ENCODE measurements at places on chromosomes 5 and 9. TPM values are rescaled to one million over a fixed set of nuclear protein-coding genes. Genes with fewer than 3 reads are reported as not detected.

Gene ACSL6
- 2.3 TPM for total RNA-seq

Gene RORB
- total RNA-seq: 1.2 TPM

GRCh38 chr5:72596956-72597355, 89.7 kb upstream of the ZNF366 start:
- DNase-seq: no peak
- peaks cover 2% of the 10 kb centered on the region for H3K4me1 ChIP-seq
- H3K27me3 ChIP-seq: no peaks in the 10 kb centered on the region

- no peak overlapping the region for H3K27ac ChIP-seq
- no peak for DNase-seq
- no peaks in the 10 kb centered on the region for H3K27me3 ChIP-seq
- H3K36me3 ChIP-seq: no peaks in the 10 kb centered on the region
- no peaks in the 10 kb centered on the region for H3K4me1 ChIP-seq
Observed at GRCh38 chr5:27241564-27242257, 203.3 kb upstream of the CDH9 start.

GRCh38 chr5:68007451-68007850, 208.1 kb upstream of the PIK3R1 start:
- peak; percentile 69 for DNase-seq
- H3K4me3 ChIP-seq: no peak overlapping the region
- H3K36me3 ChIP-seq: no peaks in the 10 kb centered on the region
- H3K27me3 ChIP-seq: no peaks in the 10 kb centered on the region
- no peak overlapping the region for H3K27ac ChIP-seq
- no peaks in the 10 kb centered on the region for H3K4me1 ChIP-seq

- no peak overlapping the region for H3K27ac ChIP-seq
- no peaks in the 10 kb centered on the region for H3K27me3 ChIP-seq
- no peaks in the 10 kb centered on the region for H3K36me3 ChIP-seq
- DNase-seq: no peak
- no peak overlapping the region for H3K4me3 ChIP-seq
- no peaks in the 10 kb centered on the region for H3K4me1 ChIP-seq
Observed at GRCh38 chr5:40029711-40030495, 605.1 kb upstream of the DAB2 start.

DNA sequence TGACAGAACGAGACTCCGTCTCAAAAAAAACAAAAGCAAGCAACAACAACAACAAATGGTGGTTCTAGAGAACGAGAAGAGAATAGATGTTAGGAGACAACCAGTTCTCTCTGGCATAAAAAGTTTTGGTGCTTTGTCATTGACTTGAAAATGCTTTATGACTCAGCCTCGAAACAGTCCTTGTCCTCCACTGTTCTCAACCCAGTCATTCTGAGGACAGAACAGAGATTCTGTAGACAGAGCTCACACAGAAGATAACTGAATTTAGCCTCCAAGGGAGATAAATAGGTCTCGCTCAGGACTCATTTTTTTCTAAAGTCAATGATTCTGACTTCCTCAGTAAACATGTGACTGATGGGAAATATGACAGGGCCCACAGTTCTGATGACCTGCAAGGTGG, 76.0 kb upstream of the FSTL4 start:
- H3K4me3 ChIP-seq: no peak overlapping the region
- no peaks in the 10 kb centered on the region for H3K4me1 ChIP-seq
- H3K27ac ChIP-seq: no peak overlapping the region
- H3K36me3 ChIP-seq: no peaks in the 10 kb centered on the region

DNA sequence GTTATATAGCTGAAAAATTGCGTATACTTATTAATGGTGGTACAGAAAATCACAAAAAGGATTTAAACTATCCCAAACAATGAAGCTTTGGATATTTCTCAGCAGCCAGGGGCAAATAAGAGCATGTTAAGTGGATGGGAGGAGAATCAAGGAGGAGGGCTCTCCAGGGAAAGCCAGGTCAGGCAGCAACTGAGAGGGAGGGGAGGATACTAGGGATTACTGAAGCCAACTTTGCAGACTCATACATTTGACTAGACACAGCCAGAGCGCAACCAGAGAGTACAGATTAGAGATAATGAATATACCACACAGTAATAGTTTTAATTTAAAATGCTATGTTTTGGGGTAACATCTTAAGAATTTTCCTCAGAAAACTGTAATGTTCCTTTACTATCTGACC, 360.2 kb downstream of the HCN1 start:
- no peak for DNase-seq
- H3K27me3 ChIP-seq: no peaks in the 10 kb centered on the region
- H3K4me1 ChIP-seq: no peaks in the 10 kb centered on the region
- H3K36me3 ChIP-seq: no peaks in the 10 kb centered on the region

- no peak overlapping the region for H3K27ac ChIP-seq
- H3K27me3 ChIP-seq: no peaks in the 10 kb centered on the region
- H3K4me1 ChIP-seq: no peaks in the 10 kb centered on the region
- peak; percentile 85 for DNase-seq
Observed at GRCh38 chr9:129198319-129199043, 20.4 kb upstream of the IER5L start.

DNA sequence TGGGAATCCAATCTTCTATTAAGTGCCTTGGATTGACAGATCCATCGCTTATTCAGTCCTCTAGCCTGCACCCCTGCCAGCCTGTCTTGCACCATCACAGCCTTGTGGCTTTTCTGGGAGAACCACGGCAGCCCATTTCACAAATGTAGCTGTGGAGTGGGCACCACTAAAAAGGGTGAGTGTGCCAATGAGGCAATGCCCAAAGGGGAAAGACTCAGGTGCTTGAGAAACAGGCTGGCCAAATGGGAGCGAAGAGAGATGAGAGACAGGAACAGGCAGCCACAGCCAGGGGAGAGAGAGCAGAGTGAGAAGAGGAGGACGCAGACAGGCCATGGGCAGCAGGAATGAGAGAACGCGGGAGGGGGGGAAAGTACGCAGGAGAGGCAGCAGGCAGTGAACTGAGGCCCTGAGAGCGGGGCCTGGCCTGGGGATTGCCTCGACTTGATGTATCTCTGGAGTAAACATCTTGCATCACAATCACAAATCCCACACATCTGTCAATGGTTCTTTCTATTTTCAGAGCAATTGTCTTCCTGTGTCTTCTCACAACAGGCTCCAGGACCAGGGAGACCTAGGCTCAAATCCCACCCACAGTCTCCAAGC, 173.1 kb downstream of the SYK start:
- no peak overlapping the region for H3K4me3 ChIP-seq
- DNase-seq: no peak
- no peaks in the 10 kb centered on the region for H3K27me3 ChIP-seq
- H3K4me1 ChIP-seq: no peaks in the 10 kb centered on the region
- no peaks in the 10 kb centered on the region for H3K36me3 ChIP-seq
- no peak overlapping the region for H3K27ac ChIP-seq

DNA sequence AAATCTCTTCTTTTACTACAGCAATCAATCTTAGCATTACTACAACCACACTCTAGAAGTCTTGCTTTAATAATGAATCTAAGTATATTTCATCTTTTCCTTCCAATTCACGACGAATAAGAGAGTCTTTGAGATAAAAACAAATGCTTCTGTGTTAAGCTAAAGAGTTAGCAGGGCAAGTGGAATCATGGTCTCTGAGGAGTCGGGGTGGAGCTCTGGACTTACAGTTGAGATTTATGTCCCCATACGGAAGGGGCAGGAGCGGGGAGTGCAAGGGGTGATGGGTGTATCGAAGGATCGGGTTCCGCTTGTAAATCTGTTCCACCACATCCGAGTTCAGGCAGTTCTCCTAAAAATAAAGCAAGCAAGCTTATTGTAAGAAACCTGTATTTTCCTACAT, 59.0 kb upstream of the RETREG1 start:
- no peaks in the 10 kb centered on the region for H3K36me3 ChIP-seq
- no peak for DNase-seq
- H3K4me1 ChIP-seq: no peaks in the 10 kb centered on the region
- no peak overlapping the region for H3K27ac ChIP-seq
